ENCODE measurements at places on chromosomes 2 and 18.

DNA sequence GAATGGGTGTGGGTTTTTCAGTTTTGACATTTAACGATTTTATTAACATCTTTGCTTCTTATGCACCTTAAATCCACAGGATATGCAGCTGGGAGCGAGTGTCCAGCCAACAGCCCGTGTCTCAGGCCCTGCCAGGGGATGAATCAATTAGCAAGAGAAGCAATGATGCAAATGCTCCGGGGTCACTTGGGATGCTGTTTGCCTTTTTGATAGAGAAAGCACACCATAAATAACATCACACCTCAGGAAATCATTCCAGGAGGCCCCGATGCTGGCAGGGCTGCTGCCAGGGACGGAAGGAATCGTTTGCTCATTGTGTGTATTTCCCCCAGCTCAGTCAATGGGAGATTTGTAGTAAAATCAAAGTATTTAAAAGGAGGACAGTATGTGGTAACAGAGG, 394.0 kb upstream of the HNRNPA3 start:
- DNase-seq, result no peak

- no peak for DNase-seq
Measured at GRCh38 chr2:86414996-86415395, 26.2 kb upstream of the KDM3A start.

DNA sequence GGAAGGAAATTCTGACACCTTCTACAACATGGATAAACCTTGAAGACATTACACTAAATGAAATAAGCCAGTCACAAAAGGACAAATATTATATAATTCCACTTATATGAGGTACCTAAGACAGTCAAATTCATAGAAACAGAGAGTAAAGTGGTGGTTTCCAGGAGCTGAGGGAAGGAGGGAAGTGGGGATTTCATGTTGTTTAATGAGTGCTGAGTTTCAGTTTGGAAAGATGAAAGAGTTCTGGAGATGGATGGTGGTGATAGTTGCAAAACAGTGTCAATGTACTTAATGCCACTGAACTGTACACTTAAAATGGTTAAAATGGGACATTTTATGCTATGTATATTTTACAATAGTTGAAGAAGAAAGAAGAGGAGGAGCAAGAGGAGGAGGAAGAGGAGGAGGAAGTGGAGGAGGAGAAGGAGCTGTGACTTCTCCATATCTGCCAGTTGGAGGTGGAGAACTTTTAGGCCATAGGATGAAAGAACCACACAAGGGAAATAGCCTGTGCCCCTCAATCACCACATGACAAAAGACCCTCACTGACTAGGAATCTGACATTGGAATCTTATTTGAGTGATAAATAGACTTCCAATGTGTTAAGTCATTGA, 55.3 kb upstream of the LGALSL start:
- peak; percentile 2 for DNase-seq

DNA sequence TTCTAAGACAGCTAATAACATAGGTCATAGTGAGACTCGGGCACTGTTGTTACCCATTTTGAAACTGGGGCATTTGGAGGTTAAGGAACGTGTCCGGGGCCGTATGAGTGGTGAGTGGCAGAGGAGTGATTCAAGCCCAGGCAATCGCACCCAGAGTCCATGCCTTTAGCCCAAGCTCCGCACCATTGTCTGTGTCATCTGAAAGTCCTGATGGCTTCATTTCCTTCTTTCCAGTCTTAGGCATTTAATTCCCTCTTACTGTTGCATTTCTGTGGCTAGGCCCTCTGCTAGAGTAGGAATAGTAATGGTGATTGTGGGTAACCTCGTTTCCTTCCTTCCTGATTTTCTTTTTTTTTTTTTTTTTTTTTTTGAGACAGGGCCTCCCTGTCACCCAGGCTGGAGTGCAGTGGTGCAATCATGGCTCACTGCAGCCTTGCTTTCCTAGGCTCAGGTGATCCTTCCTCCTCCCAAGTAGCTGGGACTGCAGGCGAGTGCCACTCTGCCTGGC, 49.8 kb upstream of the ASB1 start:
- no peak for DNase-seq

GRCh38 chr2:24886126-24886501, 33.9 kb downstream of the ADCY3 start:
- no peak for DNase-seq

- DNase-seq, result no peak
Measured at GRCh38 chr2:179332903-179333302, 68.3 kb upstream of the SESTD1 start.

- DNase-seq, result no peak
Measured at GRCh38 chr2:221283896-221284545, 288.1 kb downstream of the EPHA4 start.

DNA sequence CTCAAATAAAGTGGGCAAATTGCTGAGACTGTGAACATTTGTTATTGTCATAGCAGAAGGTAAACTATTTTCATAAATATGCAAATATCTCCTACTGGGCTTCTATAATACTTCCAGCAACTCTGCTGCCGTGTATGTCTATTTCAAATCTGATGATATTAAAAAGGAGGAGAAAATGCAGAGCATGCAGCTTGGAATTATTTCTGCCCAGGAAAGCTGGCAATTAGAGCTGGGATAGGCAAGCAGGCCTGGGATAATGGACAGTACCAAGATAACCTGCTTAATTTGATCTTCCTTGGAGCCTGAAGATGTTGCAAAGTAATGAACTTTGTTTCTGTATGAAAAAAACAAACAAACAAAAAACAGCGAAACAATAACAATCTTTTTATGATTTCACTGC, 72.8 kb downstream of the HNMT start:
- no peak for DNase-seq

GRCh38 chr18:63181706-63182309, 137.8 kb downstream of the BCL2 start:
- no peak for DNase-seq

DNA sequence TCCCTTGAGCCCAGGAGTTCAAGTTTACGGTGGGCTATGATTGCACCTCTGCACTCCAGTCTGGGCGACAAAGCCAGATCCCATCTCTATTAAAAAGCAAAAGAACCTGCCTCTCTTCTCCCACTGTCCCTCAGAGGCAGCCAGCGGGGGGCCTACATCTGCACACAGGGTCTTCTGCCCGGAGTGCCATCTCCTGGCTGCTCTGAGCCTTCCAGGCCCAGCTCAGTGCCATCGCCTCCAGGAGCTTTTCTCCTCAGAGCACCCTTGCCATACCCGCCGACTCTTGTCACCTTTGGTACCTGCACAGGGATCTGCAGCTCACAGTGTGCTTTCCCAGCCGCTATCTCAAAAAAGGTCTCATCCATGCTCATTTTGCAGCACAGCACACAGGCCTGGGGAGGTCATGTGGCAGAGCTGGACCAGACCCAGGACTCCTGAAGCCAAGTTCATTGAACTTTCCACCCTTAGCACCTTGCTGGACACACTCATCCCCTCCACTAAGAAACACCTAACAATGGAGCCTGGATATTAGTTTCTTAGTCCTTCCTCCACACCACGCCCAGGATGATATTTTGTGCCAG, 186.3 kb downstream of the HAUS1 start:
- no peak for DNase-seq

GRCh38 chr2:104818264-104818663, 35.7 kb upstream of the POU3F3 start:
- no peak for DNase-seq

DNA sequence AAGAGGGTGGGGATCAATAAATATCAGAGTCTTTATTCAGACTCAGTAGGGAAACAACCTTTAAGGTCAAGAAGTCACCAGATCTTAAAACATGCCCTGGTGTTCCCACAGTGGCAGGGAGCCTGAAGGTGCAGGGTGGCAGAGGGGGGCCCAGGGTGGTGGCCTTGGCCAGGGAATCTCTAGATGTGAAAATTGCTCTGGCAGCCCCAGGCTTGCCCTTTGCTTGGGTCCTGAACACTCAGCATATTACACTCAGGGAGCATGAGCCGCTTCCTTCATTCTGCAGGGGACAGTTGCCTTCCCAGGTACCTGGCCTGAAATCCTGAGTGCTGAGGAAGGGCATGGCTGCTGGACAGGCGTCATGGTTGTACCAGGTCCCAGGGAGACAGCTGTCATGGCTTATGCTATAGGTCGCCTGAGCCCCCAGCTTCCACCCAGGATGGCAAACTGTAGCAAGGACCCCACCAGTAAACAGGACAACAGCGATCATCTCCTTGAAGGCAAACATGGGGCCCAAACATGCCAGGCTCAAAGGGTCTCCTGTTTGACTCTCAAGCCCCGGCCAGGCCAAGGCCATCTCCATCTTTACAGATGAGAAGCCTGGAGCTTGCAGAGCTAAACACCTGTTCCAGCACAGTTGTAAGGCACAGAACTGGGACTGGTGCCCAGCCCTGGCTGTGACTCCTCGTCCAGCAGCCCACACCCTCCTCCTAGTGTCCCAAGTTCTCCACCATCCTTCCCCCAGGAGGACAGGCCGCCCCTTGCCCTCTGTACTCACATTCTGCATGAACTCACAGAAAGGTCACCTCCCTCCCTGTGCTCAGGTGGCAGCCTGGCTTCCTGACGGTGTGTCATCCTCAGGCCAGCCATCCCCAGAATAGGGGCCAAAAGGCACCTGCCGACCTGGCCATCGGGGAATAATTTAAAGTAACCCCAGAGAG, 14.6 kb downstream of the ABCG8 start:
- no peak for DNase-seq

- no peak for DNase-seq
Measured at GRCh38 chr2:207385076-207385475, 144.7 kb upstream of the CREB1 start.

DNA sequence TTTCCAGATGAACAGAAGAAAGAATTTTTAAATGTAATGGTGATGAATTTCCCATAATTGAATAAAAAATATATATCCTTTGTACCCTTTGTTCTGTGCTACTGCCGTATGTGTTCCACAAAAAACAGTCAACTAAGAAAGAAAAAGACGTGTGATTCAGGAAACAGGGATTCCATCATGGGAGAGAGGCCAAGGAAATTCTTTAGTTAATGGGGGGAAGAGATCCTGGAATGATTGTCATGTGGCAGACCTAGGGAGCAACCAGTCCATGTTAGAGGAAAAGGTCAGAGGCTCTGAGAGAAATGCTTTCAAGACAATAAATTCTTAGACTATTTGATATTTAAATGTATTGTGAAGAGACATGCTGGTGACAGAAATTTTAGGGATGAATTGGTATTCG, 76.6 kb downstream of the CPO start:
- no peak for DNase-seq

DNA sequence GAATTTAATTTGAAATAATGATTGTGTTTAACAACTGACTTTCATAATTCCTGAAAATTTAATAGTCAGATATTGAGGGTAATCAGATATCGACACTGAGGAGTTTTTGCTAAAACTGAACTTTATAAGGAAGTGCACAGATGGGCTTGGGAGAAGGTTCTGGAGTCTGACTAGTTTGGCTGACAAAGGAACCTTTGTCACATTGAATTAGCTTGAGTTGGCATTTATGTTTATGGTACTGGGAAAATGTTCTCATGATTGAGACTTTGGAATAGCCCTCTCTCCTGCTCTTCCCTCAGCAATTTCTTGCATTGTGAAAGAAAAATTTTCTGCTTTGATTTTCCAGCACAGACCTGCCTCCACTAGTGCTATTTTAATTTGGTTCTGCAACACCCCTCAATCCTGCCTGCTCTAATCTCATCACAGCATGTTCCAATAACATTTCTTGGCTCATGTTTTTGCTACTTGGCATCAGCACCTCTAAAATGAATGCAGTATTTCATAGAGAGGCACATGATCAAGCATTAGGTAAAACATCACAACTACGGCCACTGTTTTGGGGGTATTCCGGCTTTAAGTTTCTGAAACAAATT, 133.9 kb upstream of the FSHR start:
- no peak for DNase-seq

Data from islet precursor cell (in vitro differentiated cells).